ENCODE measurements at places on chromosomes 13 and 19. TPM values are rescaled to one million over a fixed set of nuclear protein-coding genes. Genes with fewer than 3 reads are reported as not detected.

RXFP2 gene
- not detected for polyA plus RNA-seq

DNA sequence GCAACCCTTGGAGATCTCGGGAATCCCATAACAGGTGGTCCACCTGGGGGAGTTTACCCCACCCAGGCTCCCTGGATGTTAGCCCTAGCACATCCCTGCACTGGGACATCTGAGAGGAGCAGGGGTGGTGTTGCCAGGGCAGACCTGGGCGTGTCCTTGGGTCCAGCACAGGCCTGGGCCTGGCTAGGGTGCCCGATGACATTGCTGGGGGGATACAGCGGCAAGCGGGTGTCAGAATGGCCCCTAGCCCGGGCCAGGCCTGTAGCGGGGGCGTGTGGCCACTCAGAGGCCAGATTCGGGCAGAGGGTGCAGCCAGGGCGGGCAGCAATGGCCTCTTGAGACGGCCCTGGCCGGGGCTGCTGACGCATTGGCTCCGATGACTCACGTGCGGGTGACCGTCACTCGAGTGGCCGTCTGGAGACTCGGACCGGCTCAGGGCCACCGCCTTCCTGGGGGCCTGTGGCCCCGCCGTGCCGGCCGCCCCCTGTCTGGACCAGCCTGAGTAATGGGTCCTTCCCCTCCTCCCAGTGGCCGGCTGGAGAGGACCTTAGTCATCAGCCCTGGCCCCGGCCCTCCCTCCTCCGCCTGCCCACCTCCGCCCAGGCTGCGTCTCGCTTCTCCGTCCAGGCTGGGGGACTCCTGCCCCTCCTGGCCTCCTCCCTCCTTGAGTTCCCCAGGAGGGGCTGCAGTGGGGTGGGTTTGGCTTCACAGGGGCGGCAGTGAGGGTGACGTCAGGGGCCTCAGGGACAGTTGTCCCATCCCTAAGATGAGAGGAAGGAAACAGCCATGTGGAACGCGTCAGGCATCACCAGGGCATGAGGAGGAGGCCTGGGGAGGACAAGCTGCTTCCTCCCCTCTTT, 23.2 kb upstream of the CRTC1 start:
- H3K4me3 ChIP-seq = no peak overlapping the region
- H3K27me3 ChIP-seq = no peaks in the 10 kb centered on the region
- DNase-seq = no peak
- H3K36me3 ChIP-seq = no peaks in the 10 kb centered on the region
- H3K4me1 ChIP-seq = peaks cover 32% of the 10 kb centered on the region

GRCh38 chr19:45443462-45444317, 20.0 kb upstream of the ERCC1 start:
- peak; percentile 97 for DNase-seq
- H3K27me3 ChIP-seq = no peaks in the 10 kb centered on the region
- H3K36me3 ChIP-seq = no peaks in the 10 kb centered on the region

GRCh38 chr13:20984879-20985278, 76.5 kb downstream of the LATS2 start:
- H3K27ac ChIP-seq = no peak overlapping the region
- H3K4me3 ChIP-seq = no peak overlapping the region
- DNase-seq = no peak
- H3K36me3 ChIP-seq = peaks cover 55% of the 10 kb centered on the region

DNA sequence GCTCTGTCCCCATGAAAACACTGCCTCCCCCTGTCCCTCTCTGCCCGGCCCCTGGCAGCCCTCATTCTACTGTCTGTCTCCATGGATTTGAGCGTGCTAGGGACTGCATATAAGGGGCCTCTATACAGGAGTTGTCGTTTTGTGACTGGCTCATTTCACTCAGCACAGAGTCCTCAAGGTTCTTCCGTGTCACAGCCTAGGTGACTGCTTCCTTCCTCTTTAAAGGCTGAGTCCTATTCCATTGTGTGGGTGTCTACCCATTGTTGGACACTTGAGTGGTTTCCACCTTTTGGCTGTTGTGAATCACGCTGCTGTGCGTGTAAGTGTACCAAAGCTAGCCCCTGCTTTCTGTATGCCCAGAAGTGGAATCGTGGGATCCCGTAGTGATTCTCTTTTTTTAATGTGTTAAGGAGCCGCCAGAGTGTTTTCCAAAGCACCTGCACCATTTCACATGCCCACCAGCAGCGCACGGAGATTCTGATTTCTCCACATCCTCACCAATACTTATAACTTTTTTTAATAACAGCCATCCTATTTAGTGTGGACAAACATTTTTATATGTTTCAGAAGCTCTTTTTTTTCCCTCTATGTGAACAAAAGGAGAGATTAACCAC, 116.7 kb downstream of the COL4A2 start:
- H3K27me3 ChIP-seq = no peaks in the 10 kb centered on the region
- H3K36me3 ChIP-seq = peaks cover 35% of the 10 kb centered on the region
- H3K27ac ChIP-seq = no peak overlapping the region
- no peak for DNase-seq
- no peaks in the 10 kb centered on the region for H3K4me1 ChIP-seq

GRCh38 chr19:13597640-13598039, 91.4 kb upstream of the CACNA1A start:
- H3K27ac ChIP-seq = no peak overlapping the region
- no peaks in the 10 kb centered on the region for H3K4me1 ChIP-seq

DNA sequence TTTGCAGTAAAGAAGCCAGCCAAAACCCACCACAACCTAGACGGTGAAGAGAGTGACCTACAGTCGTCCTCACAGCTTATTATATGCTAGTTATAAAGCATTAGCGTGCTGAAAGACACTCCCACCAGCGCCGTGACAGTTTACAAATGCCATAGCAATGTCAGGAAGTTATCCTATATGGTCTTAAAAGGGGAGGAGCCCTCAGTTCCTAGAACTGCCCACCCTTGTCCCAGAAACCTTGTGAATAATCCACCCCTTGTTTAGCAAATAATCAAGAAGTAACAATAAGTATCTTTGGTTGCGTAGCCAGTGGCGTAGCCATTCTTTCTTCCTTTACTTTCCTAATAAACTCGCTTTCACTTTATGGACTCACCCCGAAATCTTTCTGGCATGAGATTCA, 227.9 kb upstream of the ARGLU1 start:
- H3K27me3 ChIP-seq = no peaks in the 10 kb centered on the region
- H3K4me1 ChIP-seq = no peaks in the 10 kb centered on the region
- DNase-seq = no peak
- no peak overlapping the region for H3K27ac ChIP-seq
- H3K36me3 ChIP-seq = no peaks in the 10 kb centered on the region

GRCh38 chr13:39931505-39931904, 276.0 kb downstream of the COG6 start:
- H3K27me3 ChIP-seq = no peaks in the 10 kb centered on the region
- H3K36me3 ChIP-seq = no peaks in the 10 kb centered on the region
- H3K4me3 ChIP-seq = no peak overlapping the region
- no peak for DNase-seq
- H3K27ac ChIP-seq = no peak overlapping the region
- H3K4me1 ChIP-seq = no peaks in the 10 kb centered on the region

GRCh38 chr13:36438594-36439483, 6.5 kb downstream of the CCNA1 start:
- H3K27ac ChIP-seq = no peak overlapping the region
- peaks cover 29% of the 10 kb centered on the region for H3K27me3 ChIP-seq
- no peak for DNase-seq
- H3K36me3 ChIP-seq = no peaks in the 10 kb centered on the region

- H3K4me1 ChIP-seq = peaks cover 18% of the 10 kb centered on the region
- H3K27me3 ChIP-seq = no peaks in the 10 kb centered on the region
- no peak overlapping the region for H3K27ac ChIP-seq
- no peak overlapping the region for H3K4me3 ChIP-seq
Observed at GRCh38 chr13:51679616-51680015, 95.4 kb downstream of the WDFY2 start.

ZNF443 gene
- 1.5 TPM for polyA plus RNA-seq

DNA sequence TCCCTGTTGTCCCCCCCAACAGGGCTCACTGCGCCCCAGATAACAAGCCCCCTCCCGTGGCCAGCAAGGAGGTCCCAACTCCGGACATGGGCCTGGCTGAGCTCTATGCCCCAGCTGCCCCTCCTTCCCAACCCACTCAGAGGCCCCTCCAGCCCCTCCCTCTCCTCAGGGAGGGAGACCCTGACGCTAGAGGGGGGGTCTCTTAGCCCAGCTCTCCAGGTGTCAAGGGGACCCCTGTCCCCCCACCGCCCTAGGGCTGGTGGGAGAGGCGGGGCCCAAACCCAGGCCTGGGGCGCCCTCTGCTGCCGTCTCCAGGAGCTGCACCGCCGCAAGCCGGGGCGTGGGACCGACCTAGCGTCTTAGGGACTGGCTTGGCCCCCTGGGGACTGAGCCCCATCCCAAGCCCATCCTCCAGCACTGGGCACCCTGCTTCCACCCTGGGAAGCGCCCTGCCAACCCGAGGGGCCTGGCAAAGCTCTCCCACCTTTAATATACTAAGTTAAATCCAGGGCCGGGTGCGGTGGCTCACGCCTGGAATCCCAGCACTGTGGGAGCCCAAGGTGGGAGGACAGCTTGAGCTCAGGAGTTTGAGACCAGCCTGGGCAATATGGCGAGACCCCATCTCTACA, 1.4 kb downstream of the GRIN3B start:
- peak; percentile 90 for DNase-seq
- H3K27me3 ChIP-seq = peaks cover 51% of the 10 kb centered on the region
- H3K36me3 ChIP-seq = no peaks in the 10 kb centered on the region
- H3K4me3 ChIP-seq = no peak overlapping the region
- peaks cover 5% of the 10 kb centered on the region for H3K4me1 ChIP-seq

DNA sequence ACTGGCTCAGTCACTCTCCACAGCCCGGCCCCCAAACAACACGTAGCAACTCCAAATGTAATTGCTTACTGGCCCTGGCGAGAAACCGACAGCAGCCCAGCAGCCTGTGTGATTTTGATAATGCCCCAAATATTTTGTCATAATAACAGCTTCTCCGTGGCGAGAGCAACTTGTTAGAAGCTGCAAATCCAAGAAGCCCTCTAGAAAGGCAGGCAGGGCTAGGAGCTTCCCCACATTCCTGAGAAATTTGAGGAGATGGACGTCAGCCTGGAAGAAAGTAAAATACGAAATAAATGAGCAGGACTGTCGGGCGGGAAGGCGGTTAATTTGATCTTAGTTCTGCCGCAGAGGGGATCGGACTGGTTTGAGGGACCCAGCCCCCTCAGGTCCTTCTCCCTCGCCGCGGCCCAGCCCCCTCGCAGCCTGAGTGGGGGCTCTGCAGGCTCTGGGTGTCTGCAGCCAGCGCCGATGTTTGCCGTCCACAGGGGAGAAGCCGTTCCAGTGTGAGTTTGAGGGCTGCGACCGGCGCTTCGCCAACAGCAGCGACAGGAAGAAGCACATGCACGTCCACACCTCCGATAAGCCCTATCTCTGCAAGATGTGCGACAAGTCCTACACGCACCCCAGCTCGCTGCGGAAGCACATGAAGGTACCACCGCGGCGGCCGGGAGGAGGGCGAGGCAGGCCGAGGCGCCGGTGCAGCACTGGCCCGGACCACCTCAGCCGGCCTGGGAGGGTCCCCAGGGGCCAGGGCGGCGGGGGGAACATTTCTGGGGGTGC, 3.1 kb downstream of the ZIC2 start:
- H3K27me3 ChIP-seq = peaks cover 83% of the 10 kb centered on the region
- H3K36me3 ChIP-seq = no peaks in the 10 kb centered on the region
- peak; percentile 55 for DNase-seq
- no peaks in the 10 kb centered on the region for H3K4me1 ChIP-seq
- no peak overlapping the region for H3K27ac ChIP-seq

LHB gene
- 0.23 TPM for polyA plus RNA-seq

Data from SK-N-SH (cell line).